ENCODE measurements at places on chromosomes 12 and 14.

- DNase-seq: no peak
Observed at GRCh38 chr14:93171376-93171775, 13.3 kb downstream of the MOAP1 start.

- DNase-seq: no peak
Observed at GRCh38 chr14:70881549-70882177, 25.6 kb upstream of the PCNX1 start.

GRCh38 chr14:24207104-24207551 is 1.6 kb downstream of the TSSK4 start:
- no peak for DNase-seq

DNA sequence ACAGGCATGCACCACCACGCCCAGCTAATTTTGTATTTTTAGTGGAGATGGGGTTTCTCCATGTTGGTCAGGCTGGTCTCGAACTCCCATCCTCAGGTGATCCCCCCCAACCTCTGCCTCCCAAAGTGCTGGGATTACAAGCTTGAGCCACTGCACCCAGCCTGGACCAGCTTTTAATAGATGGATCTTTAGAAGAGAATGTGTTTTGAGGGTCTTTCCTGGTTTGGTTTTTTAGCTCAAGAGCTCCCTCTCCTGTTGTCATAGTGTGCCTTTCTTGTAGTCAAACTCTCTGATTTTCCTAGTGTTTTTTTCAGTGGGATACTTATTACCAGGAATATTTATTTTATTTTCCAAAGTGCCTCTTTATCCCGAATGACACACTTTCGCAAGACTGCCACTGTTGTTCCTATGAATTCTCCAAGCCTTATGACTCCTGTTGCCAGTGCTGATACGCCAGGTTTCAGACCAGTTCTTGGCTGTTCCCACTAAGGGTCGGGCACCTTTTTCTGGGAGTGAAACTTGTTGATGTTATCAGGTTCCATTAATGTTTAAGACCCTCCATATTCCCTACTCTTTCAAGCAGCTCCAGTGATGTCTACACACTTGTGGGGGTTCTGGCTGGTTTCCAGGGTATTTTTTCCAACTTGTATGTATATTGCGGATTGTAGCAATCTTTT is 31.5 kb upstream of the LIMA1 start:
- DNase-seq: no peak

DNA sequence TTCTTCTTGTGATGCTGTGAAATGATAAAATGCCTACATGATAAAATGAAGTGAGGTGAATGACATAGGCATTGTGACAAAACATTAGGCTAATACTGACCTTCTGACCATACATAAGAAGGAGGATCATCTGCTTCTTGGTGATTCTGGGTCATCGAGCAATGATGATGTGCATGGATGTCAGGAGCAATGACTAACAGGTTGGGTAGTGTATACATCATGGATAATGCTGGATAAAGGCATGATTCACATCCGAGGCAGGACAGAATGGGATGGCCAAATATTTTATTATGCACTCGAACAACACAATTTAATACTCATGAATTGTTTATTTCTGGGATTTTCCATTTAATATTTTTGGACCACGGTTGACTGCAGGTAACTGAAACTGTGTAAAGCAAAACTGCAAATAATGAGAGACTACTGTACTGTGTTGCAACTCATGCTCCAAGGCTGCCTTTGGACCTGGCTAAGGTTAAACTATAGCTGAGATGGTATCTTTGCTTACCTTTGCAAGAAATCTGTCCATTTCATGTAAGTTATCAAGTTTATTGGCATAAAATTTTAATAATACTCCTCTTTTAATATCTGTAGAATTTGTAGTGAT is 7.6 kb upstream of the SLC25A21 start:
- no peak for DNase-seq

GRCh38 chr12:49476091-49476490 is 62.7 kb upstream of the KCNH3 start:
- DNase-seq: no peak

DNA sequence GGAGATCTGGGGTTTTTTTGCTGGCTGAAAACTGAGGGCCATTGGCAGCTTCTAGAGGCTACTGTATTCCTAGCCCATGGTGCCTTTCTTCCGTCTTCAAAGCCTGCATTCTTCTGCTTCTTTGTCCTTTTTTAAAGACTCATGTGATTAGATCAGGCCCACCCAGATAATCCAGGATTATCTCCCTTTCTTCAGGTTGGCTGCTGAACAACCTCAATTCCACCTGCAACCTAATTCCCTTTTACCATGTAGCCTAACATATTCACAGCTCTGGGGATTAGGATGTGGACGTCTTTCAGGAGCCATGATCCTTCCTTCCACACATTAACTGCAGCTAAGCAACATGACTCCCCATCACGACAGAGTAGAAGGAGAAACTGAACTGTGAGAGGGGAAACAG is 985.5 kb downstream of the DIO2 start:
- no peak for DNase-seq

DNA sequence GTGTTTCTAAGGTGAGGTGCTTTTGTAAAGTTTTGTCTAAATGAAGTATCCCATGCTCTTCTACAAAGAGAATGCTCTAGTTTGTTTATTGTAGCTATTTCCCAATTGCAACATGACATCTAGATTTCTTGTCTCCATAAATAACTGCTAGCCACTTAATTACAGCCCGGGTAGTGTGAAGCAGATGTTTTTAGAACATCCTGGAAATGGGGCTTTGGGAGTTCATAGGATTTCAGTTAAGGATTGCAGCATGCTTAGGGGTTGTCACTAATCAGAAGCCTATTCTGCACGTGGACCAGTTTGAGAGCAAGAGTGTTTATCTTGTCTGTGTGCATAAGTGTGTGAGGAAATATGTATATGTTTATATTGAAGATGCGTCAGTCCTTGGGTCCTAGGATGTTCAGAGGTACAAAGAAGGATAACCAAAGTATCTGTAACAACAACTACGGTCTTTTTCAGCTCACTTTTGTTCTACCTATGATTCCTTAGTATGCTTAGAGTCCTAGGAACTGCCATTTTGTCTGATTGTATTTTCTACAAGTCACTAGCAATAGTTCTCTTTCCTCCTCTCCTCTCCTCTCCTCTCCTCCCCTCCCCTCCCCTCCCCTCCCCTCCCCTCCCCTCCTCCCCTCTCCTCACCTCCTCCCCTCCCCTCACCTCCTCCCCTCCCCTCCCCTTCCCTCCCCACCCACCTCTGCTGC is 135.3 kb downstream of the ACSS3 start:
- no peak for DNase-seq

- no peak for DNase-seq
Observed at GRCh38 chr14:67225523-67225922, 15.7 kb upstream of the PALS1 start.

DNA sequence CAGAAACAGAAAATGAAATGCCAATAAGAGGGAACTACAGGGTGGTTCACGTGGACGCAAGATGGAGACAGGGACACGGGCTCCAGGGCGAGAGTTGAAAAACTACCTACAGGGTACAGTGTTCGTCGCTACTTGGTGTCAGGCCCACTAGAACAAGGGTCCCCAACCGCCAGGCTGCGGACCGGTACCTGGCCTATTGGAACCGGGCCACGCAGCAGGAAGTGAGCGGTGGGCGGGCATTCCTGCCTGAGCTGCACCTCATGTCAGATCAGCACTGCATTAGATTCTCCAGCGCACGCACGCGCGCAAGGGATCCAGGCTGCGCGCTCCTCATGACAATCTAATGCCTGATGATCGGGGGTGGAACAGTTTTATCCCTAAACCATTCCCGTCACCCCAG is 14.8 kb downstream of the INF2 start:
- no peak for DNase-seq

- DNase-seq: no peak
Observed at GRCh38 chr14:93970965-93971634, 5.3 kb downstream of the ASB2 start.

- DNase-seq: no peak
Observed at GRCh38 chr14:42110167-42110566, 503.5 kb downstream of the LRFN5 start.

DNA sequence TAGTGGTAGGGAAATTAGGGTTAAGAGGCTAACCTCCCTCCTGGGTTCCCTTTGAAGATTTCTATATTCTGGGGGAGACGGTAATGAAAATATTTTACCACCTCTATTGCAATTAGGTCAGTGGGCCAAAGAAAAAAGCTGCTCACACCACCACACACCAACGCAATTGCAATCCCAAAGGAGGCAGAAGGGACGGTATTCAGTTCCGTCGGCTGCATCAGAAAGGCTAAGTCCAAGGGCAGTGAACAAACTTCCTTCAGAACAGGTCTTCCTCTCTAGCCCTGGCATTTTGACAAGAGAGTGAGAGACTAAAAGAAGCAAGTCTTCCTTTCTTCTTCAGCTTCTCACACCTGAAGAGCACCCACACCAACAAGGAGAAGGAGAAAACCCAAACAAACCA is 51.2 kb downstream of the OTX2 start:
- no peak for DNase-seq

- no peak for DNase-seq
Observed at GRCh38 chr12:4725057-4725456, 4.9 kb downstream of the GALNT8 start.

DNA sequence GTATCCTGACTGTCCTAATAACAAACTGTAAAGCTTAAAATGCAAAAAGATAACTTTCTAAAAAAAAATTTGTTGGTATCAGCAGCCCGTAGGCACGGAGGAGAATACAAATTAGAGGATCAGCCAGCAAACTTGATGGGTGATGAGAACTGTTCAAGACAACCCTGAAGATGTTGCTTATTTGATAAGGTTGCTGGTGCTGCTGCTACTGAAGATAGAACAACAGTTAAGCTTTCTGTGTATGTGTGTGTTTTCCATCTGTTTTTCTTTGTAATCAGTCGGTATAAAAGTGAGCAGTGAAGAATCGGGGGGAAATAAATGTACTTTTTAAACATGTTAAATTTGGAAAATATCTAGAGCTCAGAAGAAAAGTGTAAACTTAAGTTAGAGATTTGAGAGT is 67.4 kb upstream of the POC1B start:
- DNase-seq: no peak

DNA sequence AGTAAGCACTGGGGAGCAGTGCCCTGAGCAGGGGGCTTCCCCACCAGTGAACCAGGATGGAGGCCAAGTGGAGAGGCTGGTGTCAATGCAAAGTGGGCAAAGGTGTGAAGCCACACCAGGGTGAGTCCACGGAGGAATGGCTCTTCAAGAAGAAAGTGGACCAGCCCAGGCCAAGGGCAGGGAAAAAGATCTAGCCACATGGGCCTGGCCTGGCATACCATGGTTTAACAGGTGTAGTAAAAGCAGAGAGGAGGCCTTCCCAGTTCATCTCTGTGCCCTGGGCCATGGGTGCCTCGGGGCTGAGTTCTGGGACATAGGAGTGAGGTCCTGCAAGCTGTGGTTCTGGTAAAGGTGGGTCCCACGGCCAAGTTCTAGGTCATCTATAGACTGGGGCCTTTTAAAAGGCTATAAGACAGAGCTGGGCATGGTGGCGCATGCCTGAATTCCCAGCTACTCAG is 153.4 kb downstream of the DPF3 start:
- no peak for DNase-seq

DNA sequence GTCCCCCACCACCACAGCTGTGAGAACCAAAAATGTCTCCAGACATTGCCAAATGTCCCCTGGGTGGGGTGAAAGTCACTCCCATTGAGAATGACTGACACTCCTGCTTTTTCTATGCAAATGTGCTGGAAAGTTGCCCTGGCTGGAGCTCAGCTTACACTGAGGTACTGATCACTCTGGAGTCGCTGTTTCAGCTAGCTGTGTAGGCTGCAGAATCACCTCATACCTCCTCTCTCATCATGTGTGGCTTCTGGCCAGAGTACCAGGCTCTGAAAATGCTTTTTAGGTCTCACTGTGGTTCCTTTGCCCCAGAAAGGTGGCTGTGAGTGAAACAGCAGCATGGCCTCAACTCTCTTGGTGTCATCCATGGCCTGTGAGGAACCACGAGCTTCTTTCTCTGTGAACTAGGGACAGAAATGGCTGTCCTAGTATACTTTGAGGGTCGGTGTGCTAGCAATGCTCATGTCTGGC is 414.4 kb downstream of the DPF3 start:
- no peak for DNase-seq
